ENCODE measurements at places on chromosomes 7 and 10.

GRCh38 chr7:150514748-150515222, at the start of gene GIMAP7:
Gene GIMAP7 (plus strand): TSS chr7:150514872. CDS start chr7:150519975, 5,103 bp downstream.
- no peak for DNase-seq

- DNase-seq, result no peak
Observed at GRCh38 chr7:107026166-107026565, 18.3 kb upstream of the PRKAR2B start.

GRCh38 chr10:119515511-119516045, 26.9 kb downstream of the RGS10 start:
- DNase-seq, result no peak

DNA sequence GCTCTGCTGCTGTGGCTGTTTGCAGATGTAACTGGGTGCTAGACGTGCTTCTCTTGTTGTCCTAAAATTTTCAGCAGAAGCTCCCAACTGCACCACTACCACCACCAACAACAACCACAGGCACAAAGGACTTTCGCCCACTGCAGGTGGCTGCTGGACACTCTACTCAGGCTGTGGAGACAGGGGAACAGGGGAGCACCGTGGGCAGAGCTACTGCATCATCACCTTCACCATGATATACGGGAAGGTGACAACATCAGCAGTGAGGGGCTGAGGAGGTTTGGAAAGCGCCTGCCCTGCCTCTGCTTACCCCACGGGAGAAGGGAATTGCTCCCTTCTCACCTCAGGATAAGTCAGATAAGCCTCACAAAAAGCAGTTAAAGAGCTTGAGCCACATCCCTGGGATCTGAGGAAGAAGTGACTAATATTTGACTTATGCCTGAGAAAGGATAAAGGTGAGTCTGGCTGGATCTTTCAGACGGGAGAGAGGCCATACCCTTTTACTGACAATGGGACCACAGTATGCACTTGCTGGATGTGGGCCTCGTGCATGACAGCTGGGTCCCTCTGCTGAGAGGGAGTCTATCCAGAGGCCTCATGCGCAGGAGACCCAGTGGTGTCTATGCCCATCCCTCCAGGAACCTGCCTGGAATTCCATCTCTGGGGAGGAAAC, 217.6 kb downstream of the KLF6 start:
- no peak for DNase-seq

DNA sequence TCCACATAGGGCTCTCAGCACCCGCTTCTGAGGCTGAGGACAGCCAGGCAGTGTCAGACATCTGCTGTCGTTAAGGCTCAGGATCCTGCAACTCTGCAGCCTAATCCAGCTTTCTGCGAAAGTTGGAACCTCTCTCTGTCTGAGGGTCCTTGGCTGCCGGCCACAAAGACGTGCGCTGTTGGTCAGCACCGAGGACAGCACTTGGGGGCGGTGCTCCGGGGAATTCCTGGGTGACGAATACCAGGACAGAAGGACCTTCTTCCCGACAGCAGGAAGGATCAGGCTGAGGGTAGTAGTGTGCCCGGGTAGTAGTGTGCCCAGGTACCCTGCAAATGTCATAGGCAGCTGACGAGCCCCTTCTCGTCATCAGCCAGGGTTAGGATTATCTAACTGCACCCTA, 16.0 kb upstream of the RASGEF1A start:
- DNase-seq, result no peak

DNA sequence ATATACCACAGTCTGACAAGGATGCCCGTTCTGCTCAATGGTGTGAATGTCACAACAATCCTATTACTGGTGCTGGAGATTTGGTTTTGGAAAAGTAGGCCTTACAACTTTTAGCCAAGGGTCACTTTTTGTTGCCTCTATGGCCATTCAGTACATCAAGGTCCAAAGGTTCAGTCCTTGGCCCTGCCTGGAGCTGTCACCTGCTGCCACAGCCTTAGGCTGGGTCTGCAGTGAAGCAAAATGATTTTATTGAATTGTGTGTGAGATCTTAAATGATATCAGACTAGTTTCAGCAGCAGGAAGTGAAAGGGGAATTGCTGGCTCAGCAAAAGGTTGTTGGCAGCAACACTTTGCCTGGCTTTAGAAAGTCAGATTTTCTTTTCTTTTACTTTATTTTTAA, 427.6 kb downstream of the THSD7A start:
- DNase-seq, result no peak

DNA sequence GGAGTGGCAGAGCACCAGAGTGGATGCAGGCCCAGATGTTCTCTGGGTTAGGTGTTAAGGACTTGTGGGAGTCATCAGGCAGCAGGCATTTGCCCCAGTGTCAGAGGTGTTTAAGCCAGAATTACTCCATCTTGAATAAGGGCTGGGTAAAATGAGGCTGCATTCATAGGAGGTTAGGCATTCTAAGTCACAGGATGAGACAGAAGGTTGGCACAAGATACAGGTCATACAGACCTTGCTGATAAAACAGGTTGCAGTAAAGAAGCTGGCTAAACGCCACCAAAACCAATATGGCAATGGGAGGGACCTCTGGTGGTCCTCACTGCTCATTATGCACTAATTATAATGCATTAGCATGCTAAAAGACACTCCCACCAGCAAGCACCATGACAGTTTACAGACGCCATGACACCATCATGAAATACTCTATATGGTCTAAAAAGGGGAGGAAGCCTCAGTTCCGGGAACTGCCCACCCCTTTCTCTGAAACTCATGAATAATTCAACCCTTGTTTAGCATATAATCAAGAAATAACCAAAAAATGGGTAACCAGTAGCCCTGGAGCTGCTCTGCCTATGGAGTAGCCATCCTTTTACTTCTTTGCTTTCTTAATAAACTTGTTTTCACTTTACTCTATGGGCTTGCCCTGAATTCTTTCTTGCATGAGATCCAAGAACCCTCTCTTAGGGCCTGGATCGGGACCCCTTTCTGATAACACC, 882 bp upstream of the LRRC61 start:
- DNase-seq, result no peak

- DNase-seq, result peak; percentile 58
Observed at GRCh38 chr7:74187915-74188675, 13.9 kb downstream of the EIF4H start.
